LHCN-M2 (cell line): ENCODE measurements at places on chromosomes 6 and 20. TPM values are rescaled to one million over a fixed set of nuclear protein-coding genes. Genes with fewer than 3 reads are reported as not detected.

Gene SNX21
- 75.8 and 80.3 TPM in 2 replicates for total RNA-seq

Gene LRP11
- total RNA-seq: 46.6 and 50.9 TPM in 2 replicates

Gene TRIM15
- not detected in 2 replicates for total RNA-seq

Gene GRIK2
- 2.9 and 6.2 TPM in 2 replicates for total RNA-seq

Gene ZC2HC1B
- total RNA-seq: not detected in 2 replicates

Gene SLC17A4
- total RNA-seq: not detected in 2 replicates
